Activated CD4-positive, alpha-beta memory T cell treated with anti-CD3 and anti-CD28 coated beads for 36 hours (primary cell): ENCODE measurements at places on chromosomes 6 and 20.
A peak's percentile ranks its signal among the peaks of the same experiment; 100 is the strongest.

DNA sequence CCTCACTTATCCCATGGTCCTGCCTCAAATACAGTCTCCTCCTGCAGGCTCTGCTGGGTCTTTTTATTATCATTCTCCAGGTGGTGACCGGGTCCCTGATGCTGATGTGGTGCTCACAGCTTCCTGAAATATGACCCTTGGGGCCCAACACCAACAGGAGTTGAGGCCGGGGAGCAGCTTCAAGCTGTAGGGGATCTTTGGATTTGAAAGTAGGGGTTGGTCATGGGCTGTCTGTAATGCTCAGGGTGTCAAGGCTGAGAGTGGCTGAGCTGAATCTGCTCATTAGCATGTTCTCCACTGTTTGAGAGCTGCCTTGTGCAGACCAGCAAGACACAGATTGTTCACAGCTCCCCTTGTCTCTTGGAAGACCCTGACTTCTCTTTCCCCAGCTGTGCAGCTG is 35.5 kb downstream of the HLA-F start:
- DNase-seq, result no peak

GRCh38 chr6:25050356-25050755 is 114.6 kb upstream of the RIPOR2 start:
- peak; percentile 79 for DNase-seq

GRCh38 chr20:9613871-9614270 is 99.5 kb downstream of the LAMP5 start:
- no peak for DNase-seq

- no peak for DNase-seq
These were observed 91.2 kb upstream of the BACH2 start for GRCh38 chr6:90387826-90388225.

- DNase-seq, result no peak
These were observed 95.9 kb upstream of the PLEKHG1 start for GRCh38 chr6:150503586-150504339.

DNA sequence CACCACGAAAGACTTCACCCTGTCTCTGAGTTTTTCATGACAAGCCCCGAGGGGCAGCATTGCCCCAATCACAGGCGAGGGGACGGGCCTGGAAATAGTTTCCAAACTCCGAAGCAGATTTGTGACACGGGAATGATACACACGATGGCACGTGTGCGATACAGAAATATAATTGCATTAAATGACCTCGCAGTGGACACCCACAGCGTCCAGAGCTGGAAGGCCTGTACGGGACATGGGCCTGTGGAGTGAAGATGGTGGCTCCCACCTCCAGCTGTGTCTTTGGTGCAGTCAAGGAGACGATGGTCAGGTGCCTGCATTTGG is 43.0 kb downstream of the PMEPA1 start:
- no peak for DNase-seq

DNA sequence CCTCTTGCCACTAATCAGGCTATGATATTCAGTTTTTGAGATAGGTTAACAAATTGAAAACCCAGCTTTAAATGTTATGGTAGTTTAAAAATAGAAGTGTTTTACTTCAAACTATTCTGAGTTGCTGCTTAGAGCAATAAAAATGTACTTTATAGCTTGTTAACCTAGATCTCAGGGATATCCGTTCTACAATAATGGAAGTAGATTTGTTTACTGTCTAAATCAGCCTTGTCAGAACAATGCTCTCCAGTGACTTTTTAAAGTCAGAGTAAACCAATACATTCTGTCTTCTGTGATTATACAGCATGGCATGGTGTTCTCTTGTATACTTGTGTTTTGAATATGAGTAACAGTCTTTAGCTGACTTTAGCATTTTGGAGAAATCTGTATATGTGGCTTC is 161.5 kb downstream of the PACRG start:
- DNase-seq, result no peak

- no peak for DNase-seq
These were observed 159.7 kb downstream of the RNASET2 start for GRCh38 chr6:166796610-166797009.
